ENCODE measurements at places on chromosomes 2 and 18.

GRCh38 chr2:196372811-196373664, 201.7 kb upstream of the STK17B start:
- peak; percentile 24 for DNase-seq

DNA sequence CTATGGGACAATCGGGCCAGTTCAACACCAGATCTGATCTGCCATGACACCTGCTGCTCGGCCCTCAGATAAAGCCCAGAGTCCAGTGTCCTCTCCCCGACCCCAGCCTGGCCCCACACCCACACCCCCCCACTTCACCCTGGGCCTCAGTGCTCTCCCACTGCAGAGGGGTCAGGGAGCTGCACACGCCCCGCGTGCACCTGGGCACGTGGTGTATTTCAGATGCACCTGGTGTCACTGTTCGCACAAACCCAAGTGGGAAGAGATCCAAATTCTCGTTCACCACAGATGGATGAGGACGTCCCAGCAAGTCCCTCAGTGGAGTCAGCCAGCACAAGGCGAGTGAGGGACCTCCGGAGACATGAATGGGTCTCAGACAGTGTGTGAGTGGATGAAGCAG, 161.3 kb downstream of the RTP5 start:
- DNase-seq: no peak

DNA sequence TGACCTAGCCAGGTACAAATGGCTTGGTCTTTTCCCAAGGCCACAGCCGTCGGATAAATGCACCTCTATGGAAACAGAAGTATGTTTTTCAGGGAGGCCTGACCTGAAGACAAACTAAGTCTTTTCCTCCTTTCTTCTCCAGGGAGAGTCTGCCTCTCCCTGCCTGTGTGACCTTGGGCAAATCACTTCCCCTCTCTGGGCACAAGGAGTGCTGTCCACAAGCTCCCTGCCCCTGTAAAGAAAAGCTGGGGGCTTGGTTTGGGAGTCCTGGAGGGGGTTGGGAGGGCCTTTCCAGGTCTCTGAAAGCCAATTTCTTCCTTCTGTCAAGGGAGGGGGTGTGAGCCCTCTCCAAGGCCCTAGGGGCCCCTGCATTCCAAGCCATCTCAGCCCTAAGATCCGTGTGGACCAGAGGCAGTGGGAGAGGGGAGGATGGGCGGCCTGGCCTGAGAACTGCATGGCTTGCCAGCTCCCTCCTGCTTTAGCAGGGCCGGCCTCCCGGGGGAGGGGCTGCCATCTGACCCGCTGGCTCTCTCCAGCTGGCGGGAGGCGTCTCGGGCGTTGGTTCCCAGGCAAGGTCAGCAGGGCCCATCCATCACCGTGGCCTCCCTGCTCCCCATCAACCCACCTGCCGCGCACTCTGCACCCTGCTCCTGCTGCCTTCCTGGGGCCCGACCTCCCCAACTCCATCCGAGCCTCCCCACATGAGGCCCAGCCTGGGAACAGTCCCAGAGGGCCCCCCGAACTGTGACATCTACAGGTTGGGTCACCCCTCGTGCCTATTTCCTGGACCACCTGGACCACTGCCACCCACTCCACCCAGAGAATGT, 61.4 kb downstream of the SMAD7 start:
- DNase-seq: no peak

- DNase-seq: peak; percentile 50
These were observed 150.9 kb upstream of the REV1 start for GRCh38 chr2:99640635-99641151.

- DNase-seq: no peak
These were observed 12.6 kb downstream of the MC5R start for GRCh38 chr18:13836559-13836958.

- peak; percentile 88 for DNase-seq
These were observed 63.2 kb downstream of the ZEB2 start for GRCh38 chr2:144456680-144457079.

DNA sequence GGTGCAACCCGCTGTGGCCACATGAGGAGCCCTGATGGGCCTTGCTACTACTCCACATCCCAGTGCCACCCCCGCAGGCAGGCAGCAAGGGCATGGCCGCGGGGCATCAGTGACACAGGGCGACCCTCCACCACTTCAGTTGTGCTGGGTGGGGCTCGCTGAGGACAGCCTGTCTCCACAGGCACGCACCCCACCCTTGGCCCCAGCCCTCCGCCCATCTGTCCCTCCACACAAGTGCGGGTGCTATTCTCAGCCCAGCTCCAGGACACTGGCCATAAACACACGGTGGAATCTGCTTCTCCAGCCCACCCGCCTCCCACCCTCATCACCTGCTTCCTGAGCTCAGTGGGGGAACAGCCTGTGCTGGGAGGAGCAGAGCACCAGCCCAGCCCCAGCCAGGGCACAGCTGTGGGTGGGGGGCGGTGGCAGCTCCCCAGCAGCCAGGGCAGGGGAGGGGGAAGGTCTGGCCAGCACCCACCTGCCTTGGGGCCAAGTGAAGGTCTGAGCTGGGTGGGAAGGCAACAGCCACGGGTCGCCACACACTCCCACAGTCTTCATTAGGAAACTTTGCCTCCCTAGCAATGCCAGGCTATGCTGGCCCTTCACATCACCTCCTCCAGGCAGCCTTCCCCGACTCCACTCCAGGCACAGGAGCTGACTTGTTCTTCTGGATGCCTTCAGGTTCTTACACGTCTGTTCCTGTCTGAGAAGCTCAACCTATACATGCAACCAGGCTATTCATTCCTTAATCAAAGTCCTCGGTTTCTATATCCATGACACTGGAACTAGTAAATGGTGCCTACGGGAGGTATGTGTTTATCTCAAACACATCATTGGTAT, 16.5 kb downstream of the BIN1 start:
- DNase-seq: no peak

DNA sequence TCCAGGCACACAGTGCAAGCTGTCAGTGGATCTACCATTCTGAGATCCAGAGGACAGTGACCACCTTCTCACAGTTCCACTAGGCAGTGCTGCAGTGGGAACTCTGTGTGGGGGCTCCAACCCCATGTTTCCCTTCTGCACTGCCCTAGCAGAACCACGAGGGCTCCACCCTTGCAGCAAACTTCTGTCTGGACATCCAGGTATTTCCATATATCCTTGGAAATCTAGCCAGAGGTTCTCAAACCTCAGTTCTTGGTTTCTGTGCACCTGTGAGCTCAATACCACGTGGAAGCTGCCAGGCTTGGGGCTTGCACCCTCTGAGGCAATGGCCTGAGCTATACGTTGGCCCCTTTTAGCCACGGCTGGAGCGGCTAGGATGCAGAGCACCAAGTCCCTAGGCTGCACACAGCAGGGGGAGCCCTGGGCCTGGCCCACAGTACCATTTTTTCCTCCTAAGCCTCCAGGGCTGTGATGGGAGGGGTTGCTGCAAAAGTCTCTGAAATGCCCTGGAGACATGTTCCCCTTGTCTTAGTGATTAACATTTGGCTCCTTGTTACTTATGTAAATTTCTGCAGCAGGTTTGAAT, 77.5 kb downstream of the MAP4K3 start:
- no peak for DNase-seq

GRCh38 chr2:190062601-190063000, at the start of gene MSTN:
MSTN (minus strand) TSS chr2:190062729; CDS start chr2:190062596, 133 bp downstream.
- DNase-seq: no peak

GRCh38 chr2:60549238-60549927, 4.1 kb downstream of the BCL11A start:
- no peak for DNase-seq

- DNase-seq: no peak
These were observed 152.7 kb upstream of the HDAC4 start for GRCh38 chr2:239553376-239554000.

- DNase-seq: no peak
These were observed 864 bp downstream of the LBH start for GRCh38 chr2:30231996-30232800.

- no peak for DNase-seq
These were observed 303.9 kb upstream of the DLGAP1 start for GRCh38 chr18:4758980-4759379.

DNA sequence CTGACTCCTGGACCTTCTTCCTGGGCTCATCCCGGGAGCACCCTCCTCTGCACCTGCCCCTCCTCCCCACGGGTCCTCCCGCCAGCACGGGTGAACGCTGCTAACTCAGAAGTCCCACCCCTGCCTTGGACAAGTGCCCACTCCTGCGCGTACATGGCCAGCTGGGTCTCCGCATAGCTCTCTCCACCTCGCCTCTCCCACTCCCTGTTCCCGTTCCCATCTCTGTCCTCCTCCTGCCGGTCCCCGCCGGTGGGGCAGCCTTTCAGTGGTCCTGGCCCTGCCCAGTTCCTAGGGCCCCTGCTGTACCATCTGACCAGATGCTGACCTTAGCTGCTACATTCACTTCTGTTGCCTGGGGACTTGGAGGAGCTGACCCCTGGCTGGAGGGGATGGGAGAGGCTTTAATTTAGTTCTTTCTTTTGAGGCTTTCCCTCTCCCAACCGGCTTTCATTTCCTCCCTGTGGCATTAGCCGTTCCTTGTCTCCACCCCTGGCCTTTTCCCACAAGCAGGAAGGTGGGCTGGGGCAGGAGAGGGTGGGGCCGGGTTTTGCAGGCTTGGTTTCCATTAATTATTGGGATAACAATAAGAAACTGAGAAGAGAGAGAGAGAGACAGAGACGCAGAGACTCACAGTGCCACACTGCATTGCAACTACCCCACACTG, 136.1 kb downstream of the SH3BP4 start:
- DNase-seq: peak; percentile 45

- no peak for DNase-seq
These were observed 55.9 kb downstream of the NXPH2 start for GRCh38 chr2:138724327-138724726.

DNA sequence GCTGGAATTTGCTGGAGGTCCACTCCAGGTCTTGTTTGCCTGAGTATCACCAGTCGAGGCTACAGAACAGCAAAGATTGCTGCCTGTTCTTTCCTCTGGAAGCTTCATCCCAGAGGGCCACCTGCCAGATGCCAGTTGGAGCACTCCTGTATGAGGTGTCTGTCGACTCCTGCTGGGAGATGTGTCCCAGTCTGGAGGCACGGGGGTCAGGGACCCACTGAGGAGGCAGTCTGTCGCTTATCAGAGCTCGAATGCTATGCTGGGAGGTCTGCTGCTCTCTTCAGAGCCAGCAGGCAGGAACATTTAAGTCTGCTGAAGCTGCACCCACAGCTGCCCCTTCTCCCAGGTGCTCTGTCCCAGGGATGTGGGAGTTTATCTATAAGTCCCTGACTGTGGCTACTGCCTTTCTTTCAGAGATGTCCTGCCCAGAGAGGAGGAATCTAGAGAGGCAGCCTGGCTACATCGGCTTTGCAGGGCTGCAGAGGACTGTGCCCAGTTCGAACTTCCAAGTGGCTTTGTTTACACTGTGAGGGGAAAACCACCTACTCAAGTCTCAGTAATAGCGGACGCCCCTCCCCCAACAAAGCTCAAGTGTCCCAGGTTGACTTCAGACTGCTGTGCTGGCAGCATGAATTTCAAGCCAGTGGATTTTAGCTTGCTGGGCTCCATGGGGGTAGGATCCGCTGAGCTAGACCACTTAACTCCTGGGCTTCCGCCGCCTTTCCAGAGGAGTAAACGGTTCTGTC, 301.1 kb downstream of the ERBB4 start:
- no peak for DNase-seq

GRCh38 chr18:2654169-2654927, 1.2 kb upstream of the SMCHD1 start:
- DNase-seq: peak; percentile 32

- peak; percentile 90 for DNase-seq
These were observed 81.5 kb upstream of the STON1 start for GRCh38 chr2:48448274-48449061.

DNA sequence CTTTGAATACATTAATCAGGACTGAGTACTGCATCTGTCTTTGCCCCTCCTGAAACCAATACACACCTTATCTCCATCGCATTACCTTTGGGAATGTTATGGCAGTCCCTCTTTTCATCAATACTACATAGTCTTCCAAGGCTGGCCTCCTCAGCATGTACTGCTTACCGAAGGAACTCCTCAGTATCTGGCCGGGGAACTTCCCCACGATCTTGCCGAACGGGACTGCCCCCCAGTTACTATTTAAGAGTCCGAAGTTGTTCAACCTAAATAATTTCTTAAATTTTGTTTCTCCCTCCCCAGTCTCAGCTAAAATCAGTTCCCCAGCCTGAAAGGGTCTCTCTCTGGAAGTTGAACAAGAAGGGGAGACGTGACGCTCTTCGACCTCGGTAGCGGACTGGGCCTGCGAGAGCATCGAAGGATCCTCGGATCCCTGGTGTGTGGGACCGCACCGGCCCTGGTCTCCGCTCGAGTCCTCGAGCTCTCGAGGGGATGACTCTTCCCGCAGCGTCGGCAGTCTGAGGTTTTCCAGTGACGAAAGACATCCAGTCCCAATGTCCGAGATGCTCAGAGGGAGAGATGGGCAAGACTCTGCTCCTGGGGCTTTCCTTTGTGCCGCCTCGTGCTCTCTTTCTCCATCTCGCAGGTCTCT, 489 bp downstream of the TRMT61B start:
- DNase-seq: no peak

- DNase-seq: no peak
These were observed 102.9 kb downstream of the RAB3GAP1 start for GRCh38 chr2:135154962-135155361.

DNA sequence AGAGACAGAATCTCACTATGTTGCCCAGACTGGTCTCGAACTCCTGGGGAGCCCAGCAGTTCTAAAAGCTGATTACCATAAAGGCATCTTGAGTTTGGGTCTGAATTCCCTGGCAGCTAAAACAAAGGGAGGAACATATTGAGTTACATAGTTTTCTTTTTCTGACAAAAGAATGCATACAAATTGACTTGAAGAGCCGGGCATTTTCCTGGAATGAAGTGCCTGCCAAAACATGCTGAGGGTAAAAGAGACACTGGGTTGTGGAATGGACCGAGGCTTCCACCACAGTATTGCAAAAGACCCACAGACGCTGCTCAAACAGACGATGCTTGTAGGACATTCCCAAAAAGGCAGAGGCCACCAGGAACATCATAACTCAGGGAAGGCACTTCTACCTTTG, 35.1 kb upstream of the ROCK2 start:
- DNase-seq: peak; percentile 49

GRCh38 chr2:129439406-129440302, 539.8 kb upstream of the RAB6C start:
- DNase-seq: no peak

Data from astrocyte (in vitro differentiated cells and primary cell).